Ureter (tissue), 1 donor: ENCODE measurements at places on chromosomes 3 and 15. TPM values are rescaled to one million over a fixed set of nuclear protein-coding genes. Genes with fewer than 3 reads are reported as not detected.

The ABI3BP gene
- 43.0 TPM for total RNA-seq

The ACAN gene
- total RNA-seq: 1.6 TPM

GRCh38 chr3:182690172-182690571 is 103.1 kb upstream of the ATP11B start:
- DNase-seq: no peak

DNA sequence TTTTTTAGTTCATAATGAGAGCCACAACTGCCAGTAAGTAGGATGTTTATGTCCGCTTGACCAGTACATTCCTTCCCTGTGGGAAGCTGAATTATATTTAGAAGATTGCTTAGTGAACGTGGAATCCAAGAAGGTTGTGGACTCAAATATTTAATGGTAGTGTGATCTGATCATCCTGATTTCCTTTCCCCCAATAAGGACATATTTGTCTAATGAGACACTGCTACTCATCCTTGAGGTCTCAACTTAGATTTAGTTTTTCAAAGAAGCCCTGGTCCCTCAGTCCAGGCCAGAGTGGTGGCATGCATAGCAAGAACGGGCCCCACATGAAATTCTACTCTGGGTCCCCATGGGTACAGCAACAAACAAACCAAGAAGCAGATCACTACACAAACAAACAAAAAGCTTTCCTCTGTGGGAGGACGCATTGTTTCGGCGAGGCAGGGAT is 60.8 kb downstream of the USP13 start:
- no peak for DNase-seq

DNA sequence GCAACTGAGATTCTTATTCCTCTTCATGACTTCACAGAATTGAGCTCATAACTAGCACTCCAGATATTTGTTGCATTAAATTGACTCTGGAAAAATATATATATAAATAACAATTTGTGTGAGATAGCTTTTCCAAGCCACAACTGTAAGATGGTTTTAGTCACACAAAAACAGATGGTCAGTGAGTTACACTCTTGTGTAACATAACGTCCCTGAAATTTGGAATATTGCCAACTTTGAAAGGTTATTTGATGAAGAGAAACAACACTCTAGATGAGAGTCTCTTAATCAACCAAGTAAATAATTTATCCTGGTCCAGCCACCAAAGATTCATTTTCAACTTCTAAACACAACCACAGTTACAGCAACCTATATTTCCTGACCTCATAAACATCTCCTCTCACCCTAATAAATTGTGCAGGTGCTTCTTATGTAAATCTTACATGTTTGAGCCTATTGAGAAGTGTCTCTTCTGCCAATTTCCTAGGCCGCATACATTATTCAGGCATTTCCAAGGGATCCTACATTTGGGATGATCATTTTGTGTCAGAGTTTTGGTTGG is 84.9 kb upstream of the ACP3 start:
- no peak for DNase-seq

DNA sequence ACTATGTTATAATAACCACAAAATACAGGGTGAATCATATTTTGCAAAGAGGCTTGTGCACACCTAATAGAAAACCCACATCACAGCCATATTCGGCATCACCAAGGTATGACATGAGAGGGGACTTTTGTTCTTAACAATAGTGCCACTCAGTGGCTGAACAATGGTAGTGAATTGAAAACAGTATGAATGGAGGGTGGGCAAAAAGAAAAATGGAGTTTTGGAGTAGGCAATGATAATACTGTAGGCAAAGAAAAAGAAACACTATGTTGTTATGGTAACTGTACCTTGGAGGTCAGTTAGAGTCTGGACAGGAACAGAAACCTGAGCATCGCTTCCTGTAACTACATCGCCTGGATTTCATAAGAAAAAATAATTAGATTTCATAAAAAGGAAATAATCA is 348.6 kb downstream of the PLCL2 start:
- no peak for DNase-seq

GRCh38 chr3:24596626-24597025 is 102.0 kb upstream of the THRB start:
- DNase-seq: no peak
